ENCODE measurements at places on chromosomes 3 and 15.

GRCh38 chr3:111720681-111721380 lies 125.7 kb upstream of the ZBED2 start:
- no peak for DNase-seq

- DNase-seq = peak; percentile 9
Measured at GRCh38 chr15:34582461-34583371, 735 bp downstream of the GOLGA8B start.

- no peak for DNase-seq
Measured at GRCh38 chr3:160374925-160375324, 24.1 kb downstream of the IFT80 start.

- no peak for DNase-seq
Measured at GRCh38 chr3:58638591-58638990, 28.0 kb downstream of the FAM3D start.

DNA sequence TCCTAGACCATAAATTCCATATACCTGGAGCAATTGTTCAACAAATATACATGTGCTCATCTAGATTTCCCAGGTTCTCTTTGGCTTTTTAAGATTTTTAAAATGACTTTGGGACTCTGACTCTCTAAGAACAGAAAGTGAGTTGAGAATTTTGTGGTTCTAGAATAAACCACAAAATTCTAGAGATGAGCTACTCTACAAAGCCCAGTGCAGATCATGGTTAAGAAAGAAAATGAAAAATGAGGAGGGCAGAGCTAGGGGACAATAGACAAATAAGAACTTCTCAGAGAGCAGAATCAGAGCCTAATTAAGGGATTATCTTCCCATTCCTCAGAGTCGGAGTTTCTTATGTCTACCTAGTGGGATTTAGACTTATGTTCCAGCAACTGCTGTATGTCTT lies 694.7 kb downstream of the ZNF385D start:
- DNase-seq = no peak

- peak; percentile 59 for DNase-seq
Measured at GRCh38 chr3:195549931-195550519, 6.9 kb upstream of the PPP1R2 start.

DNA sequence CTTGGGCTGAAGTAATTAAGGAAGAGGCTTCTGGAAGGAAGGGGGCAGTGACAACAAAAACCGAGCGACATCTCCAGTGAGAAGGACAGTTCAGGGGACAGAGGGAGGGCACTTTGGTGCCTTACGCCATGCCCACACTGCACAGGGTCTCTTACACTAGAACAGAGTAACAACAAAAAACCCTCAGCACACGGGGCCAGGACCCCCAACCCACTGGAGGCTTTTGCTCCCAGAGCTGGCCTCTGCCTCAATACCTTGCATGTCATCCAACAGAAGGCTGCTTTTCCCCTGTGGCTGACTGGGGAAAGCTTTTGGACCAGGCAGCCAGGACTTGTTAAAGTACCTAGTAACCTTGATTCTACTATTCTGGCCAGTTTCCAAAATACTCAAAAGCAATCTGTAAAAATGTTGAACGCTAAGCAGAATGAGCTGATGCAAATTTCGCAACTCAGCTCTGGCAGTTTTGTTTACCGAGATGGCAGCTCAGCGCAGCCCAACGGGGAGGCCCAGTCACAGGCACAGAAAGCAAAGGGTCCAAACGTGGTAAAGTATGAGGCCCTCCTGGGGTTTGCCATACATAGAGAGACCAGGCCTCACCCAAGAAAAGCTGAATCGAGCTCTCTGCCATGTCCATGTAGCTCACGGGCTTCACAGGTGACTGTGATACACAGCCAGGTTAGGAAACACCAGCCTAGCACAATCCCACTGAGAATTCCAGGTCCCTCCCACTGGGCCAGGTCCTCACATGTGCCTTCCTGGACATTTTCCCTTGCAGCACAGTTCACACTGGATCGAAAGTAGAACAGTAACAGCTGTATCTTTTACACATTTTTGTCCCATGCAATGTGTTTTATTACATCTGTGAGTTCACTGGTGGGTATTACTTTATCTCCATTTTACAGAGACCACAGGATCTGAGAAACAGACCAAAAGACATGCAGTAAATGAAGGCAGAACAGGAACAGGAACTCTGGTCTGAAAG lies 6.0 kb downstream of the CHCHD4 start:
- no peak for DNase-seq

- no peak for DNase-seq
Measured at GRCh38 chr3:131388490-131388799, 6.9 kb downstream of the NUDT16 start.

GRCh38 chr3:45273681-45274515 lies 47.8 kb upstream of the TMEM158 start:
- DNase-seq = no peak

DNA sequence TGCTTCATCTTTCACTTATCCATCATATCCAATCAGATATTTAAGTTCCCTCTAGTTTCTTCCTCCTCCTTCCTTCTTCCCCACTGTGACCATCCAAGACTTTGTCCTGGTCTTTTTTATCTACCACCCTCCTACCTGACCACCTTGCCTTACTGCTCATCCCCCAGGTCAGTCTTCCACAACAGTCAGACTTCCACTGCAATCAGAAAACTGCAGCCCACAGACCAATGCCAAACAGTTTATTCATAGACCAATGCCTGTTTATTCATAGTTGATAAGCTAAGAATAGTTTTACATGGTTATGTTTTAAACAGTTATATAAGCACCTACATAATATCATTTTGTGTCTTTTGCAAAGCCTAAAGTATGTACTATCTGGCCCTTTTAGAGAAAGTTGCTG lies 65.5 kb downstream of the TRIM69 start:
- no peak for DNase-seq

DNA sequence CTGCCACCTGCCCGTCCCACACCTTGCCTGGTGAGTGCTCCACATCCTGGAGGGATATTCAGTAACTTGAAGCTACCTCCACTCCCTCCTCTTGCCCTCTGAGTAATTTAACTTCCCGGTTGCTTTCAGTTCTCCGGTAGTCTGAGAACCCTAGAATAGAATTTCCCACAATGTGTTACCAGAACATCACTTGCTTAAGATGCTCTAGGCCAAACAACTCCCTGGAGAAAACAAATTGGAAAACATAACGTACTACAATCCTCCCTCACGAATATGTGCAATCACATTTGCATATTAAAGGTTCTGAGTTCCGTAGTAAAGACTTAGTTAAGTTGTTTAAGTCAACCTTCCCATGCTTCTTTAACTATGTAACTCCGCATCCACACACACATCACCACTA lies 44.8 kb downstream of the SLCO2A1 start:
- no peak for DNase-seq

DNA sequence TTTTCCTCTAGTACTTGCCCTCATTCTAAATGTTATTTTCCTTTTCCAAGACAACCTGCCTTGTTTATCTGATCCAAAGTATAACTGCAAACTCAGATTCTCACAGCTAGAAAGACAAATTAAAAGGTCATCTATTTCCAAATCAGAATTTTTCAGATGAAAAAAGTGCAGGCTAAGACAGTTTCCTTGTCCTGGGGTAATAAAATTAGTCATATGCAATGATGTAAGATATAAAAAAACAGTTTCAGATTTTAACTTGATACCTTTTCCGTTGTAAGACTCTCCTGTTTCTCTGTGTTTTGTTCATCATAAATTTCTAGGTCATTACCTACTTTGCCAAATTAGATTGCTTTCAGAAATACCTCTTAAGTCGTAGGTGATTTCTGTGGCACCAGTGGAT lies 238.4 kb upstream of the PEX5L start:
- DNase-seq = no peak

GRCh38 chr3:66738625-66739365 lies 238.0 kb upstream of the LRIG1 start:
- DNase-seq = no peak

DNA sequence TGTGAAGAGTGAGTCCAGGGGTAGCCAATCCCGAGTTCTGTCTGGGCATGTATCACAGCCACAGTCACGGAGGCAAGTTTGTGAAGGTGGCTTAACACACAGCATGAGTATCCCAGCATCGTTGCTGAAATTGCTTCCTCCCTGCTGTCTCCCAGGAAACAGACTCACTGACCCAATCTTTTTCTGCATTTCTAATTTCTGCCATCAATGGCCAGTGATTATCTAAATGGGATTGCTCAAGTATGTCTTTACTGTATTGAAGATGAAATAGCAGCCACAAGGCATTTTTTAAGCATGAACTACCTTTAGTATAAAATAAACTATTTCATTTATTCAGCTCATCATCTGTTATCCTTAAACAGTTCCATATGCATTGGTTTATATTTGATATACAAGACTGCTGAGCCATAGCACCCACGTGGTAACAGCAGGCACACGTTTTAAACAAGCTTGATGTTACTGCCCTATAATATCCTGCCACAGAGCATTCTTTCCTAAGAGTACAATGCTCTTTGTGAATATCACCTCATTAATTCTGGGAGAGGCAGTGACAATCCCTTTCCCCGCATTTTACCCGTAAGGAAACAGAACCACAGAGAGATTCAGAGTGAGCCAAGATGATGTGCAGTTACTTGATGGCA lies 276.6 kb upstream of the THBS1 start:
- no peak for DNase-seq

GRCh38 chr3:70179111-70179510 lies 133.3 kb downstream of the MDFIC2 start:
- no peak for DNase-seq

DNA sequence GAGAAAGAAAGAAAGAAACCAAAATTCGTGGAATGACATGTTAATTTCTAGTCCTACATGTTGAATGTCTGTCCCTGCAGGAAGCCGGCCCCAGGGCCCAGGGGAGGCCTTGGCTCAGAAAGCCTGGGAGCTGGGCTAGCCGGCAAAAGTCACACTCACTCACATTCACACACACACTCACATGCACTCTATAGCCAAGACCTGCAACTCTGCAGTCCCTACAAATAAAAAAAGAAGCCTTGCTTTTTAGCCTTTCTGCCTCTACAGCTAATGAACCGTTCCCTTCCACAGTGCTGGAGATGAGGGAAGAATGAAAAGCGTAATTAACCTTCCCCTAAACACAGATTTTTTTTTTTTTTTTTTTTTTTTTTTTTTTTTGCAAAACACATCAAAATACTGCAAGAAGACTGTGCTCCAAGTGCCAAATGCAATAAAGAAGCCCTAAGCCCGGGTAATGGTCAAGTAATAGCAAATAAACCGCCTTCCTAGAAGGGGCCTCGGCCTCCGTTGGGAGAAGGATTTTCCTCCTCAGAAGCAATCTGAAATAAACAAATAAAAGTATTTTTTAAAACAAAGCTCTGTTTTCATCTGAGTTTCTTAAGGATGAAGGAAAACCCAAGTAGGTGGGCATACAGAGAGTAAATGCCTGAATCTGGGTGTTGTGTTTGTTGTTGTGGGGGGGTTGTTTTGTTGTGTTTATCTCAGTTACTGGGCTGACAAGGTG lies 4.3 kb downstream of the MECOM start:
- DNase-seq = no peak

DNA sequence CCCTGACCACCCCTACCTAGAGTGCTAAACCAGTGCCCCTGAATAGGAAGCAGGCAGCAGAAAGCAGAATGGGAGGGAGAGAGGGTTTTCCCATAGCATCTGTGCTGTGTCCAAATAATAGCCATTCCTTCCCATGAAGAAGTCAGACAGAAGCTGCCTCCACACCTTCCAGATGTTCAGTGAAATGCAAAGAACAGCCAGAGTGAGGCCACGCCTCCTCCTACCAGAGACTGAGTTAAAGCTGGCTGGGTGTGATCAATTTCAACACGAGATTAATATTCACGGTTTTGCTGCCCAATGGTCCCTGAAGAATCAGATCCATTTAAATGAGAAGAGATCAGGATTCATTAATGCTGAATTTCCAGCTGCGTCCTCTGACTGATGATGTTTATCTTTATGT lies 111.8 kb downstream of the SRGAP3 start:
- no peak for DNase-seq

GRCh38 chr3:184725176-184725719 lies 13.4 kb upstream of the MAGEF1 start:
- DNase-seq = no peak
